ENCODE measurements at places on chromosomes 3 and 15. TPM values are rescaled to one million over a fixed set of nuclear protein-coding genes. Genes with fewer than 3 reads are reported as not detected.

- no peak for DNase-seq
Measured at GRCh38 chr3:11391174-11391879, 119.1 kb downstream of the ATG7 start.

DNA sequence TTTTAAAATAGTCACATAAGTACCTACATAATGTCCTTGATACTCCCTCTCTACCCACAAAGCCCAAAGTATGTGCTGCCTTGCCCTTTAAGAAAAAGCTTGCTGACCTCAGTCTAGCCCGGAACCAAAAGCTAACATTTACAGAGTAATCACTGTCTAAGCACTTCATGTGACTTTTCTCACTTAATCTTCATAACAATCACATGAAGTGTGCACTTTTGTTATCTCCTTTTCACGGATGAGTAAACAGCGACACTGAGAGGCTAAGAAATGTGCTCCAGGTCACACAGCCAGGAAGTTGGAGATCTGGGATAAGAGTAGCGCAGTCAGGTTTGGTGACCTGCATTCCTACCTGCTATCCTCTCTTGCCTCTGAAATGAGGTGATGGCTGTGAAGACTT is 194.0 kb downstream of the ITPR1 start:
- DNase-seq = no peak

DNA sequence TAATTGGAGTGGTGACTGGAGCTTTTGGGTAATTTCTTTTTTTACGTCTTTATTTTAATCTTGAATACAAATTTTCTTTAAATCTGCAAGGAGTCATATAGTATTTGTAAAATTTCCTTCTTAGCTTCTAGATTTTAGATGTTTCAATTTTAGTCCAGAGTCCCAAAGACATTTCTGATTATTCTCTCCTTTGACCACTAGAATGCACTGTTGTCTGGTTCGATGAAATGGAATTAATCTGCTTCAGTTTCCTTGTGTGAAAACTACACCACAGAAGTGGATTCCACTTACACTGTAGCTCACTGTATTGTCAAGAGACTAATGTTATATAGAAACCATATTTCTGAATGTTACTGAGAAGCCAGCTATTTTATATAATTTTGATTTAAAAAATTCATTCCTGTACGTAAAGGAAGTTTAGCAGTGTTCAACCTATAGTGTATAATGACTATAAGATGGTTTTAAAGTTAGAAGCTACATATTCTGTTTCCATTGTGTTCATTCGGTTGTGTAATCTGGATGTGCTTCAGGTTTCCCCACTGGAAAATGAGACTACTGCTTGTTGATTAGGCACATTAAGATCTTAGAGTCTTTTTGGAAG is 6.1 kb downstream of the GRAMD1C start:
- DNase-seq = no peak

DNA sequence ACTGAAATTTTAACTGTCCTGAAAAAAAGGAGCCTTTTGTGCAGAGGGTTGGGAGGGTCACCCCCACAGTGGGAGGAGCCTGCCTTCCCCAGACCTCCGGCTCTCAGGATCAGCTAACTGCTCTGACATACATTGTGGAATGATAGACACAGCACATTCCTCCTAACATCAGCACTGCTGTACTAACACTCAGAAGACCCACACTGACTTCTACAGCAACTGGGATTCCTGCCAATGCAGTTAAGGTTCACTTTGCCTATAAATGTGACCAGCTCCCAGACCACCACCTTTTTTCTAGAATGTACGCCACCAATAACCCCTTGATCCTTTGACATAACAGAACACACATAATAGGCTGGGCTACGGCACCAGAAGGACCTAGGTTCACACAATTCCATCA is 3.2 kb downstream of the CPEB1 start:
- no peak for DNase-seq

GRCh38 chr15:47744496-47744895 is 27.2 kb downstream of the SEMA6D start:
- no peak for DNase-seq

- no peak for DNase-seq
Measured at GRCh38 chr3:196440696-196441095, 8.5 kb upstream of the UBXN7 start.

DNA sequence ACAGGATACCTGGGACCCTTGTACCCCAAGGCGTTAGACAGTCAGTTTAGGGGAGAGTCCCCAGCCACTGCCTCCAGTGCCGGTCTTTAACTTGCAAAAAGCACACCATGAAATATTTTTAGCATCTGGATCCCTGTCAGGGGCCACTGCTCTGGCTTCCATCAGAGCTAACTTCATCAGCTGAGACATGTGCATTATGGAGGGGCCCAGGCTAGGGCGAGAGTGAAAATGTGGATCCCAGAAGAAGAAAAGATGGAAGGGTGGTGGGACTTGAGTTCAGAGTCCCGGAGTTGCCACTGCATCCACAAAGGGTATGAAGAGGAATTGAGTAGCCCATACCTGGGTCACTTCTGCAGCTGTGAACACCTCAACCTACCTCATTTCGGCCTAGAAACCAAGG is 23.5 kb upstream of the SPATA12 start:
- no peak for DNase-seq

GRCh38 chr15:80060356-80061006 is 1.0 kb downstream of the ZFAND6 start:
- DNase-seq = peak; percentile 54

DNA sequence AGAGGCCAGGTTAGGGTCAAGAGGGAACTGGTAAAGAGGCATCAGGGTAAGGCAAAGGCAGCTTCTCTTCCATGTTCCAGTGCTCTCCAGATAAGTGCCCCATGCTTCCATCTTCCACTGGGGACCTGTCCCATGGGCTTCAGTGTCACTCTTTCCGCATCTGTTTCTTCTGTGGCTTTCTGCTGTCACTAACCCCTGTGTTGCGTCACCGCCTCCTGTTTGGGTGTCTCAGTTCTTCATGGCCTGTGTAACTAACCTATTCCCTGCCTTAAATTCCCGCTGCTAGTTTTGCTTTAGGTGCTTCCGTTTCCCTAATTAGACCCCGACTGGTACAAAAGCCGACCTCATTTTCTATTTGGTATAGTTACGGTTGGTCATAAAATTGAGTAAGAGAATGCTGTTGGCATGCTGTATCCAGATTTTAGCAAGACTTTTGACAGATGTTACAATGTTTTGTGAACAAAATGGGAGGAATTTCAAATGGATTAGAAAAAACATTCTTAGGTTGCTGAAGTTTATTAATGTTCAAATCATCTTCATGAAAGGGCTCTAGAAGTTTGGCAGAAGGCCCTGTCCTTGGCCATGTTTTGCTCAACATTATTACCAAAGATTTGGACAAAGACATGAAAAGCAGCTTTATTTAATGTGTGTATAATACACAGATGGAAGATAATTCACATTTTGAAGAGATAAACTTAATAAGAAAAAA is 245.3 kb downstream of the BBX start:
- no peak for DNase-seq

The PPARG gene
- total RNA-seq = 91.2 TPM

The LRRC3B gene
- 0.06 TPM for total RNA-seq

The TBL1XR1 gene
- total RNA-seq = 186 TPM

The FOXB1 gene
- total RNA-seq = not detected

The EXD1 gene
- total RNA-seq = not detected

The SI gene
- 56.4 TPM for total RNA-seq
